ENCODE measurements at places on chromosomes 1 and 21.

GRCh38 chr21:37865156-37865555, 51.1 kb downstream of the KCNJ6 start:
- DNase-seq = no peak

DNA sequence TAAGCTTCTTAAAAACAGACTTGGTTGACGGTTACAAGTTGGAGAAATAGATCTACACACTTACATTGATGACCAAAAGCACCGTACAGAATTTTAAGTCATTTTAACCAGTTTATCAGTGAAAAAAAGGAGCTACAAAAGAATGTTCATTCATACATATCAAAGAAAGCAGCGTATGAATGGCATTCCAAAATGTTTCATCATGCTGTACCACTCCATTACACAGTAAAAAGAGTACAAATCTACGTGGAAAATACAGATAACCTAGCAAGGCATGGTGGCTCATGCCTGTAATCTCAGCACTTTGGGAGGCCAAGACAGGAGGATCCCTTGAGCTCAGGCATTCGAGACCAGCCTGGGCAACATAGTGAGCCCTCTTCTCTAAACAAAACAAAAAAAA, 40.3 kb downstream of the ZZZ3 start:
- DNase-seq = no peak

- no peak for DNase-seq
Measured at GRCh38 chr1:102751111-102751510, 357.2 kb downstream of the COL11A1 start.

DNA sequence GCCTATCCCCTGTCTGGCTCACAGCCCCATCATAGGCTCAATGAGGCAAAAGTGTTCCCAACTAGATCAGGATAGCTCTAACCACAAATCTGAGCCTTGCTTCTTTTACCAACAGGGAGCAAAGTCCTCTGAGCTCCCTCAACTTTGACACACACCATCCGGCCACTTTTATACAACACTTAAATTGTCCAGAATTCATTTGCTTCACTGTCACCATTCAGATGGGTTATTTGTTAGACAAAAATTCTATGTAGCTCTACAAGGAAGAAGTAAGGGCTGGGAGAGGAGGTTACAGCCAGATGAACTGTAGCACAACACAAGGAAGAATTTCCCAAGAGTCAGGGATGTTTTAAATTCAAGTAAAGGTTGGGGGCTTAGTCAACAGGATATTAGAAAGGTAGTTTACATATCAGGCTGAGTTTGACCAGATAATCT, 50.8 kb downstream of the TGFBR3 start:
- DNase-seq = no peak

GRCh38 chr1:222530852-222531251, 17.1 kb downstream of the HHIPL2 start:
- no peak for DNase-seq

DNA sequence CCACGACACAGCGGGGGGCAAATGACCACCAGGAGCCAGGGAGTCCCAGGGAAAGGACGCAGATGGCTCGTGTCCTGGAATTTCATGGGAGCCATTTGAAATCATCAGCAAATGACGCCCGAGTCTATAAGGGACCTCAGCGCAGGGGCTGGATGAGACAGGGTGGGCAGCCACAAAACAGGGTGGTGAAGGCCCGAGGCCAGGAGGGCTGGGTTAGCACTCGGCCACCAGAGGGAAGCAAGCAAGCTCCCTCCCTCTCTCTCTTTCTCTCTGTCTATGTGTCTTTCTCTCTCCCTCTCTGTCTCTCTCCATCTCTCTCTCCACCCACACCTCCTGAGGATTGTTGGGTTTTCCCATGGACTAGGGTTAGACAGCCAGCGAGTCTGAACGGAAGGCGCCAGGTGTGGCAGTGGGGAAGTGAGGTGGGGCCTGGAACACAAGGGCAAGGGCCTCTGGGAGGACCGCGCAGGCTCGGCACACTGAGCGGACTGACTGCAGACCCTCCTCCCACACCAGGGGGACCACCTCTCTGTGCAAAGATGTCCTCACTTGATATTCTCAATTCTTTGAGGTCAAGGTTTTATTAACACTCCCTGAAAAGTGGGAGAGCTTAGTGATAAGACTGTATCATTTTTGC, 73.8 kb upstream of the TMPRSS2 start:
- no peak for DNase-seq

- no peak for DNase-seq
Measured at GRCh38 chr1:9086045-9086444, 16.6 kb upstream of the SLC2A5 start.

GRCh38 chr1:205594846-205595245, 37.0 kb downstream of the ELK4 start:
- no peak for DNase-seq

GRCh38 chr1:197967066-197967465, 49.9 kb downstream of the LHX9 start:
- DNase-seq = no peak

- DNase-seq = no peak
Measured at GRCh38 chr1:245160741-245161400, 6.1 kb downstream of the KIF26B start.

DNA sequence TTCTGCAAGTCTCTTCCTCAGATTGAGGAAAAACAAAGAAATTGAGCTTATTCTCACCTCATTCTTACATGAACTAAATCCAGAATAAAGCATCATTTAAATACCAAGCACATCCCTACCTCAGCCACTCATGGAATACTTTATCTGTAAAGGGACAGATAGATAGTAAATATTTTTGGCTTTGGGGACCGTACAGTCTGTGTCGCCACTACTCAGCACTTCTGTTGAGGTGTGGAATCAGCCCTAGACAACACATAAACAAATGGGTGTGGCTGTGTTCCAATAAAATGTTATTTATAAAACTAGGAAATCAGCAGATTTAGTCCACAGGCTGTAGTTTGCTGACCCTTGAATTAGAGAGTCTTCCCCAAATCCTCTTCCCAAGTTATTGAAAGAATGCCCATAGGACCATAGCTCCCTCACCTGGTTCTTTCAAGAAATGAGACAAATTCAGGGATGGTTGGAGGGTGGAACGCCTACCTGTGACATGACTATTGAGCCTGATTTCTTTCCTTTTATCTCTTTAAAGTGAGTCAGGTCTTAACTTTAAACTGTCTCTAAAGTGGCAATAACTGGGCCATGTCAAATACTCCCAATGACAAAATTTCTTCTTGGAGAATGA, 878.5 kb downstream of the USP25 start:
- DNase-seq = no peak

- peak; percentile 85 for DNase-seq
Measured at GRCh38 chr1:94753171-94753972, 66.8 kb upstream of the SLC44A3 start.

- peak; percentile 46 for DNase-seq
Measured at GRCh38 chr21:25568246-25568645, 39.0 kb downstream of the MRPL39 start.

GRCh38 chr21:22552390-22552789, 1554.2 kb downstream of the NCAM2 start:
- DNase-seq = no peak

- no peak for DNase-seq
Measured at GRCh38 chr1:3139871-3140361, 70.9 kb downstream of the PRDM16 start.

DNA sequence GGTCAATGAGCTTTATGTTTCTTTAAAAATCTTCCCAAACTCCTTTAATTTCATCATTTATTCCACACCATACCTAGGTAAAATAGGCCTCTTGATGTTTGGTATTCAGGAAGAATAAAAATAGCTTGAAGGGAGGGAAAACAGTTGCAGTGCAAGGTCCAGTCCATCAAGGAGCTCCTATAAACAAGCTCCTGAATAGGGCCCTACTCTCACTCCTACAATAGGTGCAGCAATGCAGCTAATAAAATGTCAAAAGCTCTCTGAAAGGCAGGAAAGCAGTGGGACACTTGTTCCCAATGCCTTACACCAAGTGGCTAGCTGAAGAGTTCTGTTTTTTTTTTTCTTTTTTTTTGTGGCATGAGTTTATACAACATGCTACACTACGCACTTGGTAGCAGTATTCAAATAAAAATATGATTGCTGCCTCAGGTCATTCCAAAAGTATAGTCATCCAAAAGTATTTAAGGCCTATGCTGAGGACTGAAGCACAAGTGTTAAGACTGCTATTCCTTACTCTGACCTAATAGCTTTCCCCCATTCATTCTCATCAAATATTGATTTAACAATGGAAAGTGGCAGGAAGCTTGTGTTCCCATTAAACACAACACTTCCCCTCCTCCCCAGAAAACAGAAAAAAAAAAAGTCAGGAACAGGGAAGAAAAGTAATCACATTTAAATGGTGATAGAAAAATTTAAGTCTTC, 9.8 kb downstream of the TEX38 start:
- DNase-seq = no peak

- DNase-seq = no peak
Measured at GRCh38 chr1:34070201-34070836, 94.7 kb downstream of the CSMD2 start.

GRCh38 chr1:92859400-92860039, 27.7 kb downstream of the RPL5 start:
- no peak for DNase-seq

GRCh38 chr1:65409816-65410326, 10.6 kb upstream of the LEPR start:
- no peak for DNase-seq

- DNase-seq = no peak
Measured at GRCh38 chr1:5526822-5527551, 465.2 kb downstream of the NPHP4 start.

DNA sequence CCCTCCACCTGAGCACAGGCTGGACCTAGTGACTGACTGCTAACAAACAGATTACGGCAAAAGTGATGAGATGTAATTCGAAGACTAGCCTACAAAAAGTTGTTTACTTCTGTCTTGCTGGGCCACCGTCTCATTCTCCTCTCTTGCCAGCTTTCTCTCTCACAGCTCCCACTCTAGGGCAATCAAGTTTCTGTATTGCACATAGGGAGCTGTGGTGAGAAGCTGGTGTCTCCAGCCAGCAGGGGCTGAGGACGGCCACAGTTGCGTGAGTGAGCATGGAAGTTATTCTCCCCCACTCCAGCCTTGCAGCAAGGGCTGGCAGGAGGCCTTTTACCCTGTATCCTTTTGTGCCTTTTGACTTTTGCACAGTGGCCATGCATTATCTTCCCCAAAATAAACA, 8.6 kb upstream of the COL6A2 start:
- DNase-seq = no peak

DNA sequence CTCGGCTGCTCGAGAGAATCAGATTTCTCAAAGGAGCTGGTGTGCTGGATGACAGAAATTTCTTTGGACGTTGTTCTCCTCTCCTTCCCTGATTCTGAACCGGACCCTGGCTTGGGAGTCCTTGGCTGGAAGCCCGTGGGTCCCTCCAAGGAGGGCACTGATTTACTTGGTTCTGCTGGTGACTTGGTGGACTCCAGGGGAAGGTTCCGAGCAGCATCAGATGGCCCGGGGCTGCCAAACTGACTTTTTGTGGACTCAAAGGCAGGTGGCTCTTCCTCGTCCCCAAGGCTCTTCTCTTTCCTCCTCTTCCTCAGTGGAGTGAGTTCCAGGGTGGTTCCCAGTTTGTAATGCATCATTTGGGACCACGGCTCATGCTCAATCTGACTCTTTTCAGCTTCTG, 97.9 kb upstream of the EDN2 start:
- DNase-seq = no peak

DNA sequence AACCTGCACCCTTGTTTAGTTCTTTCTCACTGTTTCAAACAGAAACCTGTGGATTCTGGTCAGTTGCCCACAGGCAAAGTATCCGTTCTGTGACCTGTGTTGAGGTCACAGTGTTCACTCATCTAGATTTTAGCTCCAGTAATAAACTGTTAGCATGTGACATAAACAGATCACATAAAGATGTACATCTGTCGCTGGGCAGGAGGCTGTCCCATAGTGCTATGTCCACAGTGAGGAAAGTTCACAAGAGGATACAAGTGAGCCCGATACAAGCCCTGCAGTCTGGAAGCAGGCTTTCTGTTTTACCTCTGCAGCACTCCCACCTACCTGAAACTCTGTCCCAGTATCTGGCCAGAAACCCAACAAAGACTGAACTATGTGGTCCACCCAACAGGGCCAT, 28.4 kb downstream of the LMX1A start:
- DNase-seq = no peak

DNA sequence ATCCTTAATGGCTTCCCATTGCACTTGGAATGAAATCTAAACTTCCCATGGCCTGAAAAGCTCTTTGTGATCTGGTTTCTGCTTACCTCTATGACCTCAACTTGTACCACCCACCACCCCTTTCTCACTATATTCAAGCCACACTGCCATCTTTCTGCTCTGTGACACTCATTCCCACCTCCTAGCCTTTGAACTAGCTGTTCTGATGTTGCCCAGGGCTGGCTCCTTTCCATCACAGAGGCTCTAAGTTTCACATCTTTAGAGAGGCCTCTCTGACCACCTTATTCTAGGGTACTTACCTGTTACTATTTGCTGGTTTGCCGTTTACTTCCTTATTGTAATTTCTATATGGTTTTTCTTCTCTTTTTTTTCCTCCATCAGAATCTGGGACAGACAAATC, 4.2 kb downstream of the MPZL1 start:
- no peak for DNase-seq

- no peak for DNase-seq
Measured at GRCh38 chr1:231925864-231926263, 299.3 kb downstream of the DISC1 start.

DNA sequence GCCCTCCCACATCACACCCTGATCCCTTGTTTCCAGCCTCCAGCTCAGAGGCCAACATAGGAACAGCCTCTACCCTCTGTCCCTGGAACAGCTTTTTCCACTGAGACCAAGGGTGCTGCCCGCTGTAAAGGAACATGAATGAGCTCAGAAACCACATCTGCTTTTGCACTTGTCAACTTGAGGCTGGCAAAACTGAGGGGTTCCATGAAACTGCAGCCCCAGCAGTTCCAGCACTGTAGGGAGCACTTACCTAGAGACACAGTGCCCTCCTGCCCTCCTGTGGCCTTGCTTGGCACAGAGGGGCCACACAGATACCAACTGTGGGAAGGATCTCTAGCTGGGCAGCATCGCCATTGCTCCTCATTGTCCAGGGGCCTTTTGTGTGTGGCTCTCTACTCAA, 51.7 kb downstream of the ITPKB start:
- no peak for DNase-seq

DNA sequence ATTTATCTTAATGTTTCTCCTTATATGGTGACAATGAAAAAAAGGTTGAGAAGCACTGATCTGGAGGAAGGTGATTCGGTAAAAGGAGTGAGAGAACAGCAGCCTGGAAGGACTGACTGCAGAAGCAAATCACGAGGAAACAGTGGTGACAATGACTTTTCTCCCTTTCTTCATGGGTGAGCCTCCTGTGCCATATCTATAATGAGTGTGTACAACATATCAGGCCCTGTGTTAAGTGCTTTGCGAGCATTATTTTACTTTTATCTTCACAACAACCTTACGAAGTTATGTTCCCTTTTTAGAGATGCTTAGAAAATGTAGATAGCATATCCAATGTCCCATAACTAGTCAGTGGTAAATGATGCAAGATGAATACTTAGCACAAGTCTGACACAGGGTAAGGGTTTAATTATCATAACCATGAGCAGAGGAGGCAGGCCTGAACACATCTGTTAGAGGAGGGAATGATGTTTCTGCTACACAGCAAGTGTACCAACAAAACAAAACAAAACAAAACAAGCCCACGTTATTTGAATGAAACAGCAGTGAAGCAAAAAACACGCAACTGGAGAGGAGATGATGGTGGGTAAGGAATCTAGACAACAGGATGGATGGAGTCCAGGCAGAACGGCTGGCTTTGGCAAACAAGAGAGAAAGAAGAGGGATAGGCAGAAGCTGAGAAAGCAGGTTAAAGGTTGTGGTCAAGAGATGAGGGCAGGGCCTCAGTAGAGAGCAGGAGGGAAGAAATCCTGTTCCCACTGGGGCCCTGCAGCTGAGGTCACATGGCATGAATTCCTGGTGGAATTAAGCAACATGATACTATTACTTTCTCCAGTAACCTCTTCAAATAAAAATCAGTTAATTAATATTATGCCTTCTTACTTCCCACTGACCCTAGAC, 29.6 kb downstream of the GNG12 start:
- DNase-seq = no peak
